ENCODE measurements at places on chromosomes 5 and 9.

DNA sequence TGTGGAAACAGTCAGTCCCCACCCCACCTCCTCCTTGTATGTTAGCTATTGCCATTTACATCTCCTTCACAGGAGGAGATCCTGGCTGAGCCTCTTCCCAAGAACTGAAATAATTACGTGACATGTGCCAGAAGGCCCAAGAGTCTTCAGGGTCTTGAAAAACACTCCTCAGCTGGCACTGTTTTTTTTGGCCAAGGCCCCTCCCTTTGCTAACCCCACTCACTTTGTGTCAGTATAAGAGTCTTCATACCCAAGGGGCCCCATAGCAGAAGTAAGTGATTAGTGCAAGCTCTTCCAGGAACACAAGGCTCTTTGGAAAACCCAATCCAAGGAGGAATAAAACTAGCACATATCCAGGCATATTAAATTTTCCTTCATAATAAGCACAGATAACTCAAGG is 5.7 kb upstream of the LARP1 start:
- no peak for DNase-seq

- DNase-seq = no peak
Observed at GRCh38 chr5:118544887-118545449, 443.4 kb downstream of the DTWD2 start.

GRCh38 chr9:124676159-124676551 is 95.0 kb downstream of the NR6A1 start:
- no peak for DNase-seq

GRCh38 chr5:67346611-67347010 is 150.0 kb upstream of the CD180 start:
- DNase-seq = no peak

GRCh38 chr9:128393145-128393775 is 22.1 kb downstream of the URM1 start:
- no peak for DNase-seq

- no peak for DNase-seq
Observed at GRCh38 chr5:58933891-58934628, 351.2 kb downstream of the RAB3C start.

- no peak for DNase-seq
Observed at GRCh38 chr5:91038180-91038808, 344.8 kb downstream of the ARRDC3 start.

GRCh38 chr9:74771672-74772071 is 116.0 kb downstream of the TRPM6 start:
- no peak for DNase-seq

- no peak for DNase-seq
Observed at GRCh38 chr9:127606043-127606442, 6.0 kb upstream of the STXBP1 start.

DNA sequence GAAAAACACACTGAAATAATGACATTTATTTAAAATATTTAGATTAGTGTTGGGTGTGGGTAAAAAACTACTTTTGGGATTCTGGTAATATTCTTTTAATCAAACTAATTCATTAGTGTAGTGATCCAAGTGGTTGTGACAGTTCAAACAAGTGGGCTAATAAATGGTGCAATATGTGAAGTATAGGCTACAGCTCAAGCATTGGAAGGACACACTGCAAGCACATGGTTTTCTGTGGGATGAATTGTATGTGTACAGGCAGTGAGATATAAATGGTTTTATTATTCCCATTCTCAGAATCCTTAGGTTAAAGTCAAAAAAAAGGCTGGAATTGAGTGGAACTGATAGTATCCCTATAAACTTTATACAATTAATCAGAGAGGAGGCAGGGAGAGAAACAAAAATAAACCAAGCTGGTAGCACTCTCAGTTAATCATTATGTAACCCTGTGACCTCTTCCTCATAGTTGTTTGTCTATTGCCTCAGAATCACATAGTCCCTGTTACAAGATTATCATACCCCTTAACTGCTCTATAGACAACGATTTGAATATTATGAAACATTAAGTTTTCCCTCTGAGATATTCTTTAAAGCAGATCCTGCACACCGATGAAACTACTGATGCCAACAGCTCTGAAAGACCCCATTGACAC is 1755.4 kb upstream of the ACO1 start:
- no peak for DNase-seq

- DNase-seq = no peak
Observed at GRCh38 chr9:108212184-108212583, 643.6 kb downstream of the ACTL7B start.

DNA sequence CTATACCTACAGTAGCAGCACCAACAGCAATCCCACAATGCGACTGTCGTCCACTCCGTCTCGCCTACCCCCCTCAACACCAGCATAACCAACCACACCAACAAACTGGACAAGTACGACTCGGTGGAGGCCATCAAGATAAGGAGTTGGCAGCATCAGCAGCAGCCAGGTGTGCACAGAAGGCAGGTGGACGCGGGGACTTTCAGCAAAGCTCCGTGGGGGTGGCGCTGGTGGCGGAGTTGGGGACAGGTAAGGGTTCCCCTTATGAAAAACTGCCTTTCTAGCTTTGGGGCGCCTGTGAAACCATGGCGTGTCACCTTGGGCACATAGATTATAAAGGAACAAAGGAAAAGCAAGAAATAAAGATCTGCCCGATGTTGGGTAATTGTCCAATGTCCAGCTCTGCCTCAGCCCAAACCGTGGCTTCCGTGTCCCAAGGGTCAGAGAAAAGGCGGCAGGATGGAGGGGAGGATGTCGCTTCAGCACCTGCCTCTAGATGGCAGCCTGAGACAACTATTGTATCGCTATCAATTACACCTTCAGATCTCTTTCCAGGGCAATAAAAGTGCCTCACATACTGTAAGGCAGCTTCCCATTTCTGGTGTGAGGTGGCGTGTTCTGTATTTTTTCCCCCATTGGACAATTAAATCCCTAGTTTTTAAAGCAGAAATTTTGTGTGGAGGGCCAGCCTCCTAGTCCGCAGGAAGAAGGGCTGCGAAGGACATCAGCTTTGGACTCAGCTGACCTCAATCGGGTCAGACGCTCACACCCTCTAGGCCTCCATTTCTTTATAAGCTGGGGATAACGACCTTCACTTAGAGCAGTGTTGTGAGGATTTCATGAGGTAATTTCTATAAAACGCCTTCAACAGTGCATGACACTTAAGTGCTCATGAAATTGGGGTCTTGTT is 58.8 kb downstream of the MTRR start:
- no peak for DNase-seq

GRCh38 chr5:421901-422300 is 21.1 kb upstream of the EXOC3 start:
- DNase-seq = no peak

GRCh38 chr9:123927625-123928532 is 2.0 kb downstream of the DENND1A start:
- DNase-seq = no peak

- DNase-seq = no peak
Observed at GRCh38 chr5:43619911-43620310, 16.9 kb downstream of the NNT start.

DNA sequence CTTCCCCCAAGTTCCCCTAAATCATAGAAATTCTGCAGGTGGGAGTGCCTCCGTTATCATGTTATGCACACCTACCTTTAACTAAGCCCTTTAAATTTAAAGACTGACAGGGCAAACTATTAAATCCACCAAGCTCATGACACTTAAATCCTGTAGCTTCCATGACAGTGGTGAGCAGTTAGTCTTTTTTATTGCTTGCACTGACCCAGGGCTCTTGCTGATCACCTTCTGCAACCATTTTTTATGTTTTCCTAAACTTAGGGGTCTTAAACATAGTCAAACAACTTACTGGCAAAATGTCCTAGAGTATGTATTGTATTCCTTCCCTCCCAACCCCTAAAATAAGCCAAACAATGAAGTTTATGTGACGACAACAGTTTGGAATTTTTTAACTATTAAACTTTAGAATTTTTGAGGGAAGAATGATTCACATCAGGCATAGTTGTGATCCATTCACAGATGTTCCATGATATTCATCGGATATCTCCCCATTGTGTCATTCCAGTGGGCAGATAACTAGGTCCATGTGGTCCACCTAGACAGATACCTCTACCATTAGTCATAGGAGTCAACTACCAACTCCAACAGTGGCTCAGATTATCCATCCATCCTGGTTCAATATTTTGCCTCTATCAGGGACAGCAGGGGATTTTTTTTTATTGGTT is 283.1 kb downstream of the ADAMTS6 start:
- no peak for DNase-seq

GRCh38 chr5:96566833-96567587 is 95.2 kb upstream of the CAST start:
- no peak for DNase-seq

DNA sequence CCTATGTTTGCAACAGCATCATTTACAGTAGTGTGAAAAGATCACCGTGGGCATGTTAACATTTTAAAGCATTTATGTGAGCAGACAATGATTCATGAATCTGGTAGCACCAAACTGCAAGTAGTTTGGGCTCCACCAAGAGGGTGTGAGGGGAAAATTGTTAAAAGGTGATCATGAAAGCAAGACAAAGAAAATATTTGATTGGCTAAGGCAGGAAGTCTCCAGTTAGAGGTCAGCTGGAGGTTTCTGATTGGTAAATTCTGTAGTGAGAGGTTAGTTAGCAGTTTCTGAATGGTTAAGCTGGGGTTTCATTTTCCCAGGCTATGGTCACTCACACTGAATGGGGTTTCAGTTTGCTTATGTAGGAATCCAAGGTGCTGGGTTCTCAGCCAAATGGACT is 13.5 kb upstream of the DRD1 start:
- no peak for DNase-seq

DNA sequence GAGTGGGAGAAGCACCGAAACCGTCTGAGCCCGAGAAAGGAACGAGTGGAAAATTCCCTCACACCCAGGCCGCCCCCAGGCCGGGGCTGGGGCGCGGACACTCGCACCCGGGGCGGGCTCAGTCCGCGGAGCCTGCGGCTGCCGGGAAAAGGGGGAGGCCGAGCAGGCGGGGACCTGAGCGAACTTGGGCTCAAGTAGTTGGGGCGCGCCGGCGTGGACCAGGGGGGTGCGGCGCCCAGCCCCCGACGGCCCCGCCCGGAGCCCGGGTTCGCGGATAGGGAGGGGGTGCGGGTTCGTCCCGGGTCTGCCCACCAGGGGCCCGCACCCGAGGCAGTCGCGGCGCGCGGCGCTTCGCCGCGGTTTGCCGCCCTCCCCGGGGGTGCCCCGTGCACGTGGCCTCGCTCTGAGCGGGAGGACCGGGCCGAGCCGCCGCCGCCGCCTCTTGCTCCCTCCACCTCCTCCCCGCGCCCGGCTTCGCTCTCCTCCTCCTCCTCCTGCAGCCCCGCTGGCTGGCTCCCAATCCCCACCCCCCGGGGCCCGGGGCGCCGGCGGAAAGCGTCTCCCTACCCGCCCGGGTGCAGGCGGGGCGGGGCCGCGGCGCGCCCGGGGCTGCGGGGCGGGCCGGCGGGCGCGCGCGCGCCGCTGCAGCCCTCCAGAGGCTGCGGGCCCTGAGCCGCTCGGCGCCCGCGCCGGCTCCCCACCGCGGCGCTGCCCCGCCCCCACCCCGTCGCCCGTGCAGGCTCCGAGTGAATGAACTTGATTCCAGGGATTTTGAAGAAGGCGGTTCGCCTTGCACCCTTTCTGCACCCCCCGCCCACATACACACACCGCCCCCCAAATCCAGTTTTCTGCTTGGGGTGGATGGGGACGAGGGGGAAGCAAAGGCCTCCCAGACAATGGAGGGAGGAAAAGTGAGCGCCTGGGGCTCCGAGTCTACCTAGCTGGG is 1.3 kb upstream of the NFIB start:
- DNase-seq = peak; percentile 97

GRCh38 chr5:31942546-31942945 is 231.6 kb downstream of the GOLPH3 start:
- no peak for DNase-seq

DNA sequence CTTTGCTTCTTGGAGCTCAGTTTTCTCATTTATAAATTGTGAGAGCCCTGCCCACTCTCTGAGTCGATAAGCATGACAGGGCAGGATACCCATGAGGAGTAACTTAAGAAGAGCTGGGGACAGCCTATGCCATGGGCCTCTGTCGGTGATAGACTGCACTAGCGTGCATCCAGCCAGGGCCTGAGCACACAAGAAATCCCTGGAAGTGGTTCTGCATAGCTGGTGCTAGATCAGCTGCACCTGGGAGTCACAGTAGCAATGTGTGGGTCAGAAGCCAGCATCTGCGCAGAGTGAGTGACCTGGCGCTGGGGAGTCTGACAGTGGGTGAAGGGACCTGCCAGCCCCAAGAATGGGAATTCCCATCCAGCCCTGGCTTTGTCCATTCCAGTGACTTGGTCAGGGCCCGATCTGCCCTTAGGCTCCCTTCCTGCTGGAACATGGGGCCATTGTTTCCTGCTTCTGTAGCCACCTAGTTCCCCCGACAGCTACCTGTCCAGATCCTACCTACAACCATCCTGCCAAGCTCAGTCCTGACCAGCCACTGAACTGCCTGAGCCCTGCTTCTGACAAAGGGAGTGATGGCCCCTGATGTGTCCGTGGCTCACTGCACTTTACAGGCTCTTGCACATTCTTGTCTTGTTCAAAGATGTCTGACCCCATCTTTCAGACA is 35.9 kb upstream of the NANS start:
- DNase-seq = no peak

DNA sequence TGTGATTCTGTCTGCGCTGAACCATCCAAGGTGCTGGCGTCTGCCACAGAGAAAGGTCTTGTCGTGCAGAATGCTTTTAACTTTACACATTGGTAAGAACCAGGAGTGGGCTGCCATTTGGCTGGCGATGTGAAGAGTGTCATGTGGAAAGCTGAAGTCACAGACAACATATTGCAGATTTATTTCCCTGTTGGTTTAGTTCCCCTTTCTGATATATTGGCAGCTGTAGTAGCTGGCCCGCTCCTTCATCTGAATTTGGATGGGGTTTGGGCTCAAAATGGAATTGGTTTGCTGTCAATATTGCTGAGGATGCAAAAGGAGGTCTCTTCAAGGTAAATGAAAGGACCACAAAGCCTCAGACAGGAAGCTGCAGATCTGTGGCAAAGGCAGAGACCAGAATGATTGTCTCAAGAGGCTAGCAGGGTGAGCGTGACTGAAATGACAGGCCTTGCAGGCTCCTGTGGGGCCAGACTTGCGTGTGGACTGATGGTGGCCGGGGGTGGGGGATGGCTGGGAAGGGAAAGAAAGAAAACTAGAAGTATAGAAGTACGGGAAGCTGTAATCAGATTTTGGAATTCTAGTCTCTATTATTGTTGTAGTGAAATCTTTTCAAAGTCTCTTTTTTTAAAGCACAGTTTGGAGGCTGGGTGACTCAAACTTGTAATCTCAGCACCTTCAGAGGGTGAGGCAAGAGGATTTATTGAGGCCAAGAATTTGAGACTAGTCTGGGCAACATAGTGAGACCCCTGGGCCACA is 25.1 kb upstream of the CD180 start:
- no peak for DNase-seq

All from left forelimb (tissue), 1 donor.